ELF-1 (cell line): ENCODE measurements at places on chromosomes 11 and 22.
A peak's percentile ranks its signal among the peaks of the same experiment; 100 is the strongest.

DNA sequence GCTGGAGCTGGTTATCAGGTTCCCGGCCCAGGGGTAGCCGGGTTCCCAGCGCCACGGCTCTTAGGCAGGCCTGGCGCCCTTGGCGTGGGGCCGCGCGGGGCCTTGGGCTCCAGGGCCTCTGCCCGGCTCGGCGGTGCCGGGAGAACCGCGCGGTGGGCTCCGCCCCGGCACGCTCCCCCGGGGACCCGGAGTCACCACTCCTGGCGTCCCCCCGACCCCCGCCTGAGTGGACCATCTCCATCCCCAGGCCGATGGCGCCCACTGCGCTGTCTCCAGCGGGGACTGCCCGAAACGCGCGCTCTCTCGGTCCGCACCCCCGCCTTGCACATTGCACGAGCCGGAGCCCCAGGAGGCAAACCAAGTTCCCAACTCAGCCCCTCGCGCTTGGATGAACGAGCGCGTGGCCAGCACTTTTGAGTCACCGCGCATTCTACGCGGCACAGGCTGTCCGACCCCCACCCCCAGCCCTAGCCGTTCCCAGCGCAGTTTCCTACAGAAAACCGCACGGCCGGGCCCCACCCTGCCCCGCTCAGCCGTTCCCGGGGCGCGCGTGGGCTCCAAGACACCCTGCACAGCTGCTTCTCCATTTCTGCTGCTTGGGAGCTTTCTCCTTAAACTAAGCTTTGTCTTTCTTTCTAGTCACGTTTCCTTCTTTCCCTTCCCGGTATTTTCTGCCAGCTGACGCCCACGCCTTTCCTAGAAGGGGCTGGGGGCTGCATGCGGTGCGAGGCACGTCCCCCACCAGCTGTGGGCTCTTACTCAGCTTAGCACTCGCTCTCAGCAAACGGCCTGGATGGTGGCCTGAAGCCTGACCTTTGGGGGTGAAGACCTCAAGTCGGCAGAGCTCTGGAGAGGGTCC lies 650 bp upstream of the CHID1 start:
- DNase-seq: peak; percentile 58

DNA sequence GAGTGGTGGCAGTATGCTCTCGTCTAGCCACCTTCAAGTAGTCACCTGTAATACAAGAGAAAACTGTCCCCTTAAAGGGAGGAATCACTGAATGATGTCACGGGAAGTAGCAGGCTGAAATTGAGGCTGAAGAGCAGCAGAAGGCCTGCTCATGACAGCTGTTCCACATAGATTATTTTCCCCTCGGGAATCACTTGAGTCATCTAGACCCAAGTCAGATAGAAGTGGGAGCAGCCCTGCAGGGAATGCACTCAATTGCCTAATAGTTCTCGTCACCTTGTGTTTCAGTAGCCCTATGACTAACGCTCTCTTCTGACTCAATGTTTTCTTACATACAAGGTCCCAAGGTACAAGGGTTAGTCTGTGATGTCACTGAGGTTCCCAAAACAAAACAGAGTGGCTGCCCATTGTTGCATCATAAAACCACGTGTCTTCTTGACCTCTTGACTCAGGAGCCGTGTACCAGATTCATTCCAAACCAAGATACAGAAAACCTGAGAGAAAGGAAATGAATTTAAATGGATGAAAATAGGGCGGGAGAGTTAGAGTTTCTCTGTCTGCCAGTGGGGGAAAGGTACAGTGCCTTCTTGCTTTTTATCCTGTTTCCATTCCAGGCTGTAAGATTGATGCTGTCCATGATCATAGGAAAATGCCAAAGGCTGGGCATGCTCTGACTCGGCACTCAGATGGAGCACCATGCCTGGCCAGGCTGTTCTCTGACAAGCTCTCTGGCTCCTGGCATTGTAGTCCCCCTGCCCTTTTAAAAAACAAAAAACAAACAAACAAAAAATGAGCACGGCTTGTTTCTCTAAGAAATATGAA lies 21.6 kb upstream of the C11orf96 start:
- DNase-seq: no peak

DNA sequence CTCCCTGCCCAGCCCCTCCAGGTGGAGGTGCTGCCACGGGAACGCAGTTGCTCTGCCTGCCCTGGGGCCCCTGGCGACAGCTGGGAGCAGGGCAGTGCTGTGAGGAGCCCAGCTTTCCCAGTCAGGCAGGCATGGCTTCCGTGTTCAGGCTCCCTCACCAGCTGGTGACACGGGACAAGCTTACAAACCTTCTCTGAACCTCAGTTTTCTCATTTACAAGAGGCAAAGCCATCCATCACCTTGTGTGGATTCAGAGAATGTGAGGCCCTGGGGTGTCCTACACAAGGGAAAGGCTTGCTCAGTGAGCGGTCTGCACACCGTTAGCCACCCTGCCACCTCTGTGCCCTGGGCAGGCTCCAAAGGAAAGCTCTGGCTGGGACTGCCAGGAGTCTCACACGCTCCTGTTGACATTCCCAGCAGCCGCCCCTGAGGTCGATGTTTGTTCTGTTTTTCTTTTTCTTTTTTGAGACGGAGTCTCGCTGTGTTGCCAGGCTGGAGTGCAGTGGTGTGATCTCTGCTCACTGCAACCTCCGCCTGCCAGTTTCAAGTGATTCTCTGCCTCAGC lies 23.5 kb downstream of the SUN2 start:
- no peak for DNase-seq

DNA sequence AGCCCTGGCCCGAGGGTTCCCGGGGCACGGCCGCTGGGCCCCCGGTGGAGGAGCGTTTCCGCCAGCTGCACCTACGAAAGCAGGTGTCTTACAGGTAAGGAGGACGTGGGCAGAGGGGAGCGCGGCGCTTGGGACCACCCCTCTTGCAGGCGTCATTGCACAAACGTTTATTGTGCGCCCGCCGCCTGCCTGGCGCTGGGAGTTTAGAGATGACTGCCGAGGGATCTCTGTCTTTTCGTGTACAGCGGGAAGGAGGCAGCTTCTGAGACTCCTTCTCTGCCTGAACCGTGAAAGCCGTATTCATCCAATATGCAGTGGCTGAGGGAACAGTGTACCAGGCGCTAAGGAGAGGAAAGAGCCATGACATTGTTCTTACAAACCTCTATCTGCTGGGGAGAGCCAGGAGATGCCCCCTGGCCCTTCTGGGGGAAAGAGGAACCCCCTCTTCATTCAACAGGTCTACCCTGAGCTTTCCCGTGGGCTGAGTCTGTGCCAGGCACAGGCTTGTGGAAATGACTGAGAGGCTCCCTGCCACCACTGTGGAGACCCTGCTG lies 13.8 kb upstream of the DGKZ start:
- DNase-seq: peak; percentile 32

DNA sequence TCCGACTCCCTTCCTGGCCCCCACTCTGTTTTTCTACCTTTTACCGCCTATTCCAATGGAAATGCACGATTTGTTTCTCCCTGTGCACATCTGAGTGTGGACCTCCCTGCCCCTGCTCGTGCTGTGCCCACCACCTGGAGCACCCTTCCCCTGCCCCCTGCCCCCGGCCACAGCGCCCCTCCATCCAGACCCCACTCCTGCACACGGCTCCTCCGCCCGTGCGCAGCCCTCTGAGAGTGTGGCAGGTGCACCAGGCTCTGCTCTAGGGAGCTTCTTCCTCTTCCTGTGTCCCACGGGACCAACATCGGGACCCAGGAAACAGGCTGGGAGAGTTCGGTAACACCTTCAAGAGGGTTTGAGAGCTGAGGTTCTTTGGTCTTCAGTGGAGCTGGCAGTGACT lies 62.9 kb downstream of the LRP5 start:
- no peak for DNase-seq

GRCh38 chr11:119361941-119362725 lies 15.6 kb upstream of the MFRP start:
- no peak for DNase-seq

DNA sequence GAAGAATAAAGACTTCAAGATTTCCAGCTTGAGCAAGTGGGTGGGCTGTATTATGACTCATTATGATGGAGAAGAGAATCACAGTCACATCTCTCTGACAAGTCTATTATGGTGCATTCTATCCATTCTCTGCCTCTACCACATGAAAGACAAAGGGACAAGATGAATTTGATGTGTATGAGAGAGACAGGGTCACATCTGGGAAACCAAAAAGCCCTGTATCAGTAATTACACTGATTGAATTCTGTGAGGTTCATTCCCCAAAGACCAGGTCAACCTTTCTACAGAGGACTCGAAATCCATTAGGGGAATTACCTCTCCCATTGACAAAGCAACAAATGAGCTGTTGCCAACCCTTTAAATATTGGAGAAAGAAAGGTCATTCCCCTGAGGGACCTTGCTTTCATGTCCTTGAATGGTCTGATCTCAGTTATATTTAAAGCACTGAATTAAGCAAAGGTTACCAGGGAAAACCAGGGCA lies 109.6 kb downstream of the USP35 start:
- DNase-seq: no peak

DNA sequence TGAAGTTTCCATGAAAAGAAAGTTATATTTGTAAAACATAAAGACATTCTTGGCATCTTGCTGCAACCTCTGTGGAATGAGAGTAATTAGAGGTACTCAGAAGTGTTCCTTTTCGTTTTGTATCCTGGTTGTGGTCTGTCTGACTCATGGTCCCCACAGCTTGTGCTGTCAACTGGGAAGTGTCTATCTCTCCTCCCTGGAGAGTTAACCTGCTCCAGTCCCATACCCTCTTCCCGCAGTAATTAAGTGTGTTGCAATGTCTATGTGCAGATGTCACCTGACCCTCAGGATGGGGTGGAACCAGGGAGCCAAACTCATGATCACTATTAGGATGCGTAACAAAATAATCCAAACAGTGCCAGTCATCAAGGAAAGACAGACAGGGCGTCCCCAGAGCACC lies 23.0 kb upstream of the ZDHHC13 start:
- no peak for DNase-seq

DNA sequence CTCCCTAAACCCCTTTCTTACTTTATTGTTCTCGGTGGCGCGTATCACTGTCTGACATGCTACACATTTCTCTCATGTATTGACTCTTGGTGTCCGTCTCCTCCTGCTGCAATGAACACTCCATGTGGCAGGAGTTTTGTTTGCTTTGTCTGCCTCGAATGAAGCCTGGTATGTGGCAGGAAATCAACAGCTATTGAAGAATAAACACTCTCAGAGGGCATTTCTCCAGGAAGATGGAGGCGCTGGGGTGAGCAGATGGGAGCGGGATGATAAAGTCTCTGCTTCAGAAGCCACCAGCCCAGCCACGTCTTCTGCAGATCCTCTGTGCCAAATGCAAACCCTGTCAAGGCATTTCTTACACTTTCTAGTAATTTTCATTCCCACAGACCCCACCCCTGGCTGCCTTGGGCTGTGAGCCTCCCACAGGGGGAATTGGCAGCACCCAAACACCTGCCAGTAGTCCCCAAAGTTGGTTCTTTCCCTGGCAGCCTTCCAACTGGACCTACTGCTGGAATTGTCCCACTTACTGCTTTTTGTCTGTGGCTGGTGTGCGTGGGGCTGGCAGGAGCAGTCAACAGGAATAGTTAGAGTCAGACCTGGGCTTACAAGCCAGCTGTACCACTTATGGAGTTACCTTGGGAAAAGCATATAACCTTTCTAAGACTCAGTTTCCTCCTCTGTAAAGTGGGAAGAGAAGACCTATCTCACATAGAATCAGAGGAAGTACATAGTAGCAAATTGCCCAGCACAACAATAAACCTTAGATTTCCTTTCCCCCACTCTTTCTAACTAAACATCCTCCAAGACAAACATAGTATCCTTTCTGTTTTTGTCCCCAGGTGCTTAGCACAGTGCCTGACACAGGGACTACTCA lies 13.3 kb upstream of the IL10RA start:
- no peak for DNase-seq

DNA sequence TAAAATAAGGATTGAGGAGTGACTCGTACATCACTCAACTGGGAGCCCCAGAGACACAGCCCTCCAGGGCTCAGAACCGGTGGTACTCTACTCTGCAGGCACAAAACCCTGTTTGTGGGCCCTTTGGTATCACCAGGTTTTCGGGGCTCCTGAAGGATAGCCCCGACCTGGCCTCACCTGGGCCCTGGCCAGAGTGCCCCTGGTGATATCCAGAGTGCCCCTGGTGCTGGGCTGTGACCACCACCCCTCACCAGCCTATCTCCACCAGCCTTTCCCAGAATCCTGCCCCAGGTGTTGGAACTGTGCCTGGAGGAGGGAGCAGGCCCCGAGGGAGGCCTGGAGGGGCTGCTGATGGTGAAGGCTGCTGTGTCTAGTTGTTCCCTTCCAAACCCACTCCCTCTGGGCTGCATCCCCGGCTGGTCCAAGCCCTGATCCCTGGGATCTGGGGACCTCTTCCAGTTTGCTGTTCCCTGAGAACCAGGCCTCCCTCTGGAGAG lies 2.2 kb upstream of the GGT5 start:
- no peak for DNase-seq

- DNase-seq: no peak
Observed at GRCh38 chr11:67522844-67523555, at the start of gene CABP2. Gene CABP2, minus strand, starts transcription at chr11:67523446. Its CDS starts 120 bp downstream, at chr11:67523326.

GRCh38 chr22:20918663-20919218 lies 1.5 kb downstream of the CRKL start:
- no peak for DNase-seq

DNA sequence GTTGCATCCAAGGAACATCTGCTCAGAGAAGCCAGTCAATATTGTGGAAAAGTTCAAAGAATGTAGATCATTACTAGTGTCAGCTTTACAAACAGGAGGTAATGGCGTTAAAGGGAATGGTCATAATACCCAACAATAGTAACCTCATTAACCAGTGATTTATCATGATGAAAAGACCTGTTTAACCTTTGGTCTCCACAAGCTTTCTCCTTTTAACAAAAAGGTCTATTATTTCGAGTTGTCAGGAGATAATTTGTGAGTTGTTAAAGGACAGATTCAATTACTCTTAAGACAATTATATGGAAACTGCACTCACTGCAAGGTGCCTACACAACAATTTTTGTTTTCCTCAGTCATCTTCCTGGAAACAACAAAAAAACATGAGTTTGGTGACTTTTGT lies 73.8 kb upstream of the HTATIP2 start:
- no peak for DNase-seq

- no peak for DNase-seq
Observed at GRCh38 chr11:11555208-11555607, 66.6 kb downstream of the GALNT18 start.

- DNase-seq: no peak
Observed at GRCh38 chr22:44461614-44462013, 36.4 kb downstream of the RTL6 start.

DNA sequence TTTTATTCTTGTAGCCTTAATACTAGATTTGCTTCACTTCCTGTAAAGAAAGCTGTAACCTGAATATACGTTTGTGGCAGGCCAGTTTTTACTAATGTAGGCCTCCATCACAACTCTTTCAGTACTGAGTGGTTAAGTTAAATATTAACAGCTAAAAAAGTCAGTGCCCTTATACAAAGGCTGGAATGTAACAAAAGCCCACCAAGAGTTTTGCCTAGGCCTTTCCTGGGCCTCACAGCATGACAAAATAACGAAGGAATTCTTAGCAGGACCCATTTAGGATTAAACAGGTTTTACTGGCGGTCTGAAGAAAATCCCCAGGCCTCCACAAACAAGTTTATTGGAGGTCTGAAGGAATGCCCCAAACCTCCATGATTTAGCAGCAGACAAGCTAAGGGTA lies 43.7 kb downstream of the PIWIL3 start:
- DNase-seq: peak; percentile 81

DNA sequence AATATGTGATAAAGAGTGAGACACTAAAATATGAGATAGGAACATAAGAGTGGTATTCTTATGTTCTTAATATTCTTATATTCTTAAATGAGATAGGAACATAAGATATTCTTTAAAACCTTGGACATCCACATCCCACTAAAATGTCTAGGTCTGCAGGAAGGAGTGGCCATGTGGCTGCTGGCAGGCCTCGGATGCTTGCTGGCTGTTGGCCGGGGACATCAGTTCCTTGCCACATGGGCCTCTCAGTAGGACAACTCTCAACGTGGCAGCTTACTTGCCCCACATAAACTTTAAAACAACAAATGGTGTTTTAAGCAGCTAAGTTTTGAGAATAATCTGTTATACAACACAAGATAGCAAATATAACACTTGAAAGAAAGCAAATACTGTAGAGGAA lies 240.1 kb downstream of the CASP12 start:
- DNase-seq: no peak
